ENCODE measurements at places on chromosomes 13 and 19. TPM values are rescaled to one million over a fixed set of nuclear protein-coding genes. Genes with fewer than 3 reads are reported as not detected.

DNA sequence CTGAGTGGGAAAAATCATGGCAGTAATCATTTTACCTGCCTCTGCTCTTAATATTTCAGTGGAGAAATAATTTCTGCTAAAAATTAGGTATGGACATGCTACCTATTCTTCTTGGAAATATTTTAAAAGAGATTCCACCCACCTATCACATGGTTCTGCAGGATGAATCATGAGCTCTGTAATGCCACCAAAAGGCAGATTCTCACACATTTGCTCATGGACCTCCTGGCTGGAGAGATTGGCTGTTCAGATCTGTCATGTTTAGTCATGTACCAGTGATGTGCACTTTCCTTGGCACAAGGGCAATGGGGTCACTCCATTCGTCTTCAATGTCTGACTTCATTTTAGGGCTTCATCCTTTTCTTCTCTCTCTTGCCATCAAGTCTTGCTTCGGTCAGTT is 101.8 kb upstream of the MBNL2 start:
- no peak for DNase-seq

The LILRB1 gene
- total RNA-seq: 171 TPM

The ZNF83 gene
- 42.3 TPM for total RNA-seq

- DNase-seq: no peak
These were observed 38.3 kb downstream of the ANKRD10 start for GRCh38 chr13:110876609-110877008.

- DNase-seq: no peak
These were observed 83.0 kb downstream of the TSHZ3 start for GRCh38 chr19:31266196-31266595.

- DNase-seq: no peak
These were observed 602.5 kb upstream of the ARGLU1 start for GRCh38 chr13:107170270-107170931.

The SBK2 gene
- total RNA-seq: not detected

DNA sequence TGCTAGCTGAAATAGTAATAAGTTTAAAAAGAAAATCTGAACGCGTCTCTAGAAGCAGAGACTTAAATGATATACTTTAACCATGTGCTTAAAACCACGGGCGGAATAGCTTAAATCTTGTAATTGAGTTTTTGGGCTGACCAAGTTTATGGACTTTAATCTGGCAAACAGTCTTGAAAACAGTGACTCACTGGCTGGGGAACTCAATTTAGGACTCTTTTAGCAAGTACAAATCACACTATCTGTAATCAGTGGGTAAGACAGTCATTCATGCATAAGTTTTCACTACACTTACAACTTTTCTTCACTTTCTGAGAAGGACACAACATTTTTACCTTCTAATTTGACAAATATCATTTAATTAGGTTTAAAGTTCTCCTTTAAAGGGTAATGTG is 26.8 kb downstream of the ZNF627 start:
- DNase-seq: no peak

DNA sequence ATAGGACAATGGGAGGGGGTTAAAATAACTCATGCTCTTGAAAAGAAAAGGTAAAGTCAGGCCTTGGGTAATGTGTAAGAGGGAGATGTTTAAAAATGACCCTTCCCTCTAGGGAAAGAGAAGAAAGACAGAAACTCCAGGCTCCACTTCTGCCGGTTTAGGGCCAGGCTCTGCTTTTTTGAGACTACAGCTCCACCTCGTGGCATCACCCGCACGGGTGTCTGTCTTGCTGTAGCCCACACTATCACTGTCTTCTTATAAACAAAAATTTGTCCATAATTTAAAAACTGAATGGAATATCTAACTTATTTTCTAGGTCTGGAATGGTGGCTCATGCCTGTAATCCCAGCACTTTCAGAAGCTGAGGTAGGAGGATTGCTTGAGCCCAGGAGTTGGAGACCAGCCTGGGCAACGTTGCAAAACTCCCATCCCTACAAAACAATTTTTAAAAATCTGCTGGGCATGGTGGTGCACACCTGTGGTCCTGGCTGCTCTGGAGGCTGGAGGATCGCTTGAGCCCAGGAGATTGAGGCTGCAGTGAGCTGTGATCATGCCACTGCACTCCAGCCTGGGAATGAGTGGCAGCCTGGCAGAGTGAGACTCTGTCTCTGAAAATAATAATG is 65.1 kb upstream of the GTF3A start:
- DNase-seq: no peak

The P2RY11 gene
- 33.1 TPM for total RNA-seq

The ATP13A1 gene
- 125 TPM for total RNA-seq

DNA sequence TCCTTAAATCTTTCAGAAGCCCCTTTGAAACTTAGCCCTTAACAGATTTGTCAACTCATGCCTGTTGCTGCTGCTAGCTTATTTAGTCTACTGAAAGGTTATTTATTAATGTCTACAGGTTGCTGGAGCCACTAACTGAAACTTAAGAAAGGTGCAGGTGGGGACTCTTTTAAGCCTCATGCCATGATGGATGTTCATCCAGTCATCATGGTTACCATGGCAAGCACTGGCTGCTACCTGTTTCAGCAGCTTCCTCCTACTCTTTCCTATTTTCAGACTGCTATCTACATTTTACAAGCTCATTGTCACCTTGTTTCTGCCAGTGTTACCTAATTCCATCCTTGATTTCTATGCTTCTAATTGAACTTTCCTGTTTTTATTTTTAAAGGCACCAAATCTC is 27.1 kb downstream of the DGKH start:
- DNase-seq: no peak

The CEACAM3 gene
- total RNA-seq: not detected

DNA sequence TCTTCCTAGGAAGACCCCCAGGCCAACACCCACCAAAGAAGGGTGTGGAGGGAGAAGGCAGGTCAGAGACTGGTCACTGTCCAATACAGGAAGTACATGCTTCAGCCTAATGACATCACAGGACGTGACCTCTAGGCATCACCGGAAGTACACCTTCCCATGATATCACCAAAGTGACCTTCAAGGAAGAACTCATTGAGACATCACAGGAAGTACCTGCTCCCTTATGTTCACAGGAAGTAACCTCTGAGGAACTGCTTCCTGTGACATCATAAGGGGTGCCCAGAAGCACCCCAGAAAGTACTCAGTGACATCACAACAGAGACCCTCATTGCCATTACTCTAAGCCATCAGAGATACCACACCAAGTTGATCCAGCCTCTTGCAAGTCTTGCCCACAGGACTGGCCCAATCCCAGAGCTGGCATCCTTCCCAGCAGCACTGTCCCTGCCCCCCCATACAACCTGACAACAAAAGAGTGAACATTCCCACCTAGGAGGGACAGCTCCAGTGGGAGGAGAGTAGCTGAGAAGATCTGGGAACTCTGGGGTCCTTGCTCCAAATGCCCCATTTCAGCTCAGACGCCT is 24.2 kb upstream of the NANOS2 start:
- DNase-seq: no peak

DNA sequence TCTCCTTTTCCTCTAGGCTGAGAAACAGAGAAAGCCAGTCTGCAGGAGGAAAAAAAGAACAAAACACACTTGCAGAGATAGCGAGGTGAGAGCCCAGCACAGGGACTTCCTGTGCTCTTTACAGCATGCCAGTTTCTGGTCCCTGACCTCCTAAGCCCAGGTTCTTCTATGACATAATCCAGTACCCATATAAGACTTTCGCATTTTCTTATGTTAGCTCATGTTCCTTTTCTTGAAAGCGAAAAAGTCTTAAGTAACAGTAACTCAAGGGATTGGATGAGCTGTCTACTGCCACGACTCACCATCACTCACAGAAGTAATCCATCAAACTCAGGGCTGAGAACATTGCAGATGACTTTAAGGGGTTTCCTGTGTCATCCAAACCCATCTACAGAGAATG is 17.4 kb downstream of the CCDC70 start:
- no peak for DNase-seq

The CEACAM20 gene
- not detected for total RNA-seq

GRCh38 chr13:22287343-22287920 is 616.6 kb downstream of the FGF9 start:
- no peak for DNase-seq

The COL5A3 gene
- total RNA-seq: not detected

DNA sequence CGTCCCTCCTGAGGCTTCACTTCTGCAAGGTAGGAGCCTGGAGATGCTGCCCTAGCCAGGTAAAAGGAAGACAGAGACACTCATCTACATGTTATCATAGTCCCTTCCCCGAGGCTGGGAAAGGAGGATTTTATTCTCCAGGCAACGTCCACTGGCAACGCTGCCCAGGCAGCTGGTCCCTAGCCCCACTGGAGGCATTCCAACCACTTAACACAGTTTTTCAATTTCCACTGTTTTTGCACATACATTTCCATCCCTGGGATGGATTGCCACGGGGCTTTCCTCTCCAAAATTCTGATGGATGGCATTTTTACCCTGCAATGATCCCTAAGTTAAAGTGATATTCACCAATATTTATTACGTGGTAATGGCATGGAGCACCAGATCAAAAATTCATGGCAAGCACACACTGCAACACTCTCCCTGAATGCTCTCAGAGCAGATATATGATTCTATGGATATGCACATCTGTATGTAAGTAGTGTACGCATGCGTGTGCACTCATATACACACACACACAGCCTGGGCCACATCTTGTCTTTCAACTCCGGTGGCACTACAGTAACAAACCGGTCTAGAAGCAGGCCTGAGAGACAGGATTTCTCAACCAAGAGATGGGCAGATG is 322.3 kb upstream of the TSHZ3 start:
- no peak for DNase-seq

The SWSAP1 gene
- total RNA-seq: 5.1 TPM

DNA sequence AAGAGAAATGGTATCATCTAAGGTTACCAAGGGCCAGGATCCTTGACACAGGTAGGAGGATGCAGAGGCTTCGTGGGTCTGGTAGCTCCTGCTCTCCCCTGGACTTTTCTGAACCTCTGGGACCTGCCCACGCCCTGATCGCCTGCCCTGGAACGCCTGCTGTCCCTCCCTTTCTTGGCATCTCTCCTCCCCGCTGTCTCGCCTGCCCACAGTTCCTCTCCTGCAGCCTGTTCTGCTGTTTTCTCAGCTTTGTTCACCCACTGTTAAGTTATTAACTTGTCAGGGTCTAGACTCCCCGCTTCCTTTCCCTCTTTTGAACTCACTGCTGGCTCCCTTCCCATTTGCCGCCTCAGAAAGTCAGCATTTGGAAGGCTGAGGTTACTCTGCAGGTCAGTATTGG is 19.8 kb downstream of the SERP2 start:
- no peak for DNase-seq

The YJEFN3 gene
- total RNA-seq: 7.8 TPM

The S1PR4 gene
- total RNA-seq: 27.3 TPM

The ZNF761 gene
- total RNA-seq: 11.1 TPM

GRCh38 chr13:114118086-114118485 is 14.3 kb downstream of the RASA3 start:
- DNase-seq: no peak

DNA sequence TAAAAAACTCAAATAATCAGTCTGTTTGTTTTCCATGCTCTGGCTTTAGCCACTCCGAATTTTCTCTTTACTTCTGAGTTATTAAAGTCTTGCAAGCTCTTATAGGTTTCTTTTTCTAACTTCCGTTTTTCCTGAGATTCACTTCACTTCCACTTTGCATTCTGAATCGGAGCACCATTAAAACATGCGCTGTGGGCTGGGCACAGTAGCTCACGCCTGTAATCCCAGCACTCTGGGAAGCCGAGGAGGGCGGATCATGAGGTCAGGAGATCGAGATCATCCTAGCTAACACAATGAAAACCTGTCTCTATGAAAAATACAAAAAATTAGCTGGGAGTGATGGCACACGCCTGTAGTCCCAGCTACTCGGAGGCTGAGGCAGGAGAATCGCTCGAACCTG is 357.9 kb downstream of the SLITRK6 start:
- DNase-seq: no peak

The SERPINE3 gene
- not detected for total RNA-seq

- DNase-seq: no peak
These were observed 54.7 kb upstream of the WASF3 start for GRCh38 chr13:26502826-26503225.

- no peak for DNase-seq
These were observed 38.2 kb upstream of the GJB6 start for GRCh38 chr13:20270163-20270865.

The CYP2S1 gene
- not detected for total RNA-seq

GRCh38 chr13:113022391-113022744 is 53.4 kb downstream of the MCF2L start:
- DNase-seq: no peak

The CPB2 gene
- total RNA-seq: not detected

The SHISA2 gene
- total RNA-seq: not detected

The MCF2L gene
- total RNA-seq: 3.4 TPM

DNA sequence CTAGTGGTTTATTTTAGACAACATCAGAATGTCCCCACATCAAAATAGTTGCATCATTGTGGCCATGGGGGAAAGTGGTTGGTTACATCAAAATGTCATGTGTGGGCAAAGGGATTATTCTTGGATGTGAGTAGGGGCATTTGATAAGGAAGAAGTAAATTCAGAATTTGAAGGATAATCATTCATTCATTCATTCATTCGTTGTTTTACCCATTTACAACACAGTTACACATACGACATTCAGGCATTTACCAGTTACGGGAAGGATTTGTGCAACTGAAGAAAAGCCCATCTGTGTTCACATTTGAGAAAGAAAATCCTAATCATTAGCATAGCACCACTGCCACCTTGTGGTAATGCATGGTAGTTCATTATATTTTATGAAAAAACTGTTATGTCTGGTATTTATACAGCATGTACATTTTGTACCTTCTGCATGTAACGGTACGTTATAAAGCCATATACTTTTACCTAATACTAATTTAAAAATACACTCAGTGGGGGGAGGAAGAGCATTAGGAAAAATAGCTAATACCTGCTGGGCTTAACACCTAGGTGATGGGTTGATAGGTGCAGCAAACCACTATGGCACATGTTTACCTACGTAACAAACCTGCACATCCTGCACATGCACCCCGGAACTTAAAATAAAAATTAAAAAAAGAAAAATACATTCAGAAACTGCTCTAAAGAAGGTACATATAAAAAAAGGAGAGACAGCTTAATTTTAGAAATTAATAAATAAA is 62.1 kb downstream of the DGKH start:
- no peak for DNase-seq

The DZIP1 gene
- total RNA-seq: not detected

DNA sequence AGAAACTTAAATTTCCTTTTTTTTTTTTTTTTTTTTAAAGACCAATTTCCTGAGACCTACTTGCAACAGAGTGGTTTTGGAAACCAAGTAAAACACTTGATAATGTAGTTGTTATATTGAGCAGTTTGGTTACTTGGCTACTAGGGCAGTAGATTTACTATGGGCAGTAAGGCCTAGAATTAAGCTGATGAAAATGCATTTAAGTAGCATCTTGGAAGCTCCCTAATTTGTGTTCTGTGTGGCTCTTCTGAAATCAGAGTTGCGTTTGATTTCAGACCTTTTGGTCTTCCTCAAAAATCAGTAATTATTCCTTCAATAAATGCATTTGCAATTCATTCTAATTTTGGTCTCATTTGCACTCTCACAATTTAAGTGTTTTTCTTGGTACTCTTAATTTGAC is 810 bp downstream of the GPR180 start:
- DNase-seq: no peak

The MRPL34 gene
- 38.2 TPM for total RNA-seq

The CEACAM4 gene
- not detected for total RNA-seq

All from activated B cell treated with CpG ODN at 0.5 μM for 24 hours (primary cell).